T-helper 17 cell (primary cell): ENCODE measurements at places on chromosomes 2 and 18.

DNA sequence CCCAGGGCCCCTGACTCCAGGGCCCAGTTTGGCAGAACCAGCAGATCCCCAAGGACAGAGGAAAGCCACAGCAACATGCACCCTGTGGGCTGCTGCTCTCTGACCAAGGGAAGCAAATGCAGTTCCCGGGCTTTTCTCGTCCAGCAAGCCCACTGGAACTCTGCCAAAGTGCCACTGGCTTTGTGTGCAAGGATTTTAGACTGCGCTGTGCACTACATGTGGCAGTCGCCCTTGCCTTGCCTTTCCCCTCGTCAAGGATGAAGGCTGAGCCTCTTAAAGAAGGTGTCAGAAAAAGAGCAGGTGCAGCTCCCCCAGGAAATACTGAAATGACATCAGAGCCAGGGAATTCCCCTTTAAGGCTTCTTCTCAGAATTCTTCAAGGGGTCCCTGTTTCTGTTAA is 199.2 kb downstream of the TFCP2L1 start:
- H3K4me3 ChIP-seq: no peak overlapping the region
- H3K27ac ChIP-seq: peak overlapping the region; percentile 45

DNA sequence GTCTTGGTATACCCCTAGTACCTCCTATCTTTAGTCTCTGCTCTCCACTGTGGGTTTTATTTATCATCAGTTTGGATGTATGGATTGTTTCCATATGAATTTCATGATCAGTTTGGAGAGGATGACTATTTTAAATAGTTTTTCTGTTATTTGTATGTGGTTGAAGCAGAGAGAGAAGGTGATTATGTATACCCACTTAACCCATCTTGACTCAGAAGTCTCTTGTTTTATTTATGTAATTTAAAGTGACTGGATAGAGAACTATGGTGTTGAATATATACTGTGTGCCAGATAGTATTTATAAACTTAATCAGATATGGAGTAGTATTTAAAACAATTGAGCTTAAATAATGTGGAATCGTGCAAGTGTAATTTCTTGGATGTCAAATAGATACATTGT is 39.9 kb downstream of the SMAD4 start:
- no peak overlapping the region for H3K27ac ChIP-seq
- peaks cover 20% of the 10 kb centered on the region for H3K4me1 ChIP-seq
- DNase-seq: no peak
- peaks cover 2% of the 10 kb centered on the region for H3K36me3 ChIP-seq
- H3K27me3 ChIP-seq: no peaks in the 10 kb centered on the region
- H3K4me3 ChIP-seq: no peak overlapping the region

DNA sequence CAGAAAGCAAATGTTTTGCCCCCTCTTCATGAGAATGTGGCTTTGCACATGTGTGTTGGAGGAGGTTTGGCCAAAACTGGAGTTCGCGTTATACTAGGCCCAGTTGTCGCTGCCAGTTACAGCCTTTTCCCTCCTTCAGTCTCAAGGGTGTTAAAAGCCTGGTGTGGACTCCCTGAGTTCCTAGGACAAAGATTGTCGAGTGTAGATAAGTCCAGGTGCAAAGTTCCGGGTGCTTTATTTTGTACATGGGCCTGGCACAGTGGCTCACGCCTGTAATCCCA is 542 bp upstream of the RNF103 start:
- H3K27ac ChIP-seq: peak overlapping the region; percentile 92
- DNase-seq: no peak
- peaks cover 24% of the 10 kb centered on the region for H3K4me1 ChIP-seq
- H3K36me3 ChIP-seq: no peaks in the 10 kb centered on the region
- H3K4me3 ChIP-seq: peak overlapping the region; percentile 91

GRCh38 chr2:12718015-12718671 is 1.4 kb downstream of the TRIB2 start:
- no peaks in the 10 kb centered on the region for H3K27me3 ChIP-seq
- H3K4me1 ChIP-seq: peaks cover 63% of the 10 kb centered on the region
- H3K4me3 ChIP-seq: peak overlapping the region; percentile 99
- H3K27ac ChIP-seq: peak overlapping the region; percentile 98
- no peak for DNase-seq
- H3K36me3 ChIP-seq: peaks cover 11% of the 10 kb centered on the region

DNA sequence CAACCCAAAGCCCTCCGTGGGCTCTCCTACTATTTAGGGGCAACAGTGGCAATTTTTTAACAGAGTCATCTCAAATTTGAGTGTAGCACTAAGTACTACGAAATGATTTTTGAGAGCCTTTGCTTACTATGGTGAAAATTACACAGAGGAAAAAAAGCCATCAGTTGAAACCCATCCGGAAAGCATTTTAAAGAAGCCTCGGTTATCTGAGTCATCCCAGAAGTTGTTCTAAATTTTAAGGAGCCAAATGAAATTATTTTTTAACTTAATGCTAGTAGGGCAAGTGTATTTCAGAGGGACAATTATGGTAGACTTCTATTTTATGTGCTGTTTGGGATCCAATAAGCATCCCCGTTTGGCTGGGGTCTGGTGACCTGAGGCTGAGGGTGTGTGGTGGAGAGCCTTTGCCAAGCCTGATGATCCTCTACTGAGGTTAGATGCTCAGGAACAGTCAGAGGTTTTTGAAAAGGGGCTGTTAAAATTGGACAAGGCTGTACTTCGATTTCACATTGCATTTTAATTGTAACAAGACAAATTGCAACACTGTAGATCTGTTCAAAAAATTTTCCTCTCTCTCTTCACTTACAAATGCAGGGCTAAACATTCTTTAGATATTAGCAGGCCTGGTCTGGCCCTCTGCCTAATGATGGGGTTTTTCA is 47.0 kb downstream of the RAPGEF4 start:
- H3K4me3 ChIP-seq: no peak overlapping the region
- H3K27me3 ChIP-seq: peaks cover 51% of the 10 kb centered on the region
- H3K4me1 ChIP-seq: no peaks in the 10 kb centered on the region
- no peak overlapping the region for H3K27ac ChIP-seq
- no peak for DNase-seq
- peaks cover 2% of the 10 kb centered on the region for H3K36me3 ChIP-seq
